ENCODE measurements at places on chromosomes 7 and 10.

DNA sequence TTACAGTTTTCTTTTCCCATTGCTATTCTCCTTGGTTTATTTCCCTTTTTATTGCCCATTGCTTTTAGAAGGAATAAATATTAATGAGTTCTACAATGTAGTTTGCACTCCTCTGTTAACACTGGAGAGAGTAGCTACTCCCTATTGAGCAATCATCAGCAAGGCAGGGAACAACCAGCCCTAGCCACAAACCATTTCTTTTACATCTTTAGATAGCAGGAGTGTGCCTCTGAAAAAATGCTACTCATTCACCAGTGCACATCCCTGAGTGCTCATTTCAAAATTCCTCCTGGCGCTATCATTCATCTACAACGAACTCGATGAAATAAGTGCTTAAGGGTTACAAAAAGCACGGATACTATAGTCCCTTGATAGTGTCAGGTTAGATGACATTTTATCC, 252.9 kb downstream of the THSD7A start:
- no peak for DNase-seq

DNA sequence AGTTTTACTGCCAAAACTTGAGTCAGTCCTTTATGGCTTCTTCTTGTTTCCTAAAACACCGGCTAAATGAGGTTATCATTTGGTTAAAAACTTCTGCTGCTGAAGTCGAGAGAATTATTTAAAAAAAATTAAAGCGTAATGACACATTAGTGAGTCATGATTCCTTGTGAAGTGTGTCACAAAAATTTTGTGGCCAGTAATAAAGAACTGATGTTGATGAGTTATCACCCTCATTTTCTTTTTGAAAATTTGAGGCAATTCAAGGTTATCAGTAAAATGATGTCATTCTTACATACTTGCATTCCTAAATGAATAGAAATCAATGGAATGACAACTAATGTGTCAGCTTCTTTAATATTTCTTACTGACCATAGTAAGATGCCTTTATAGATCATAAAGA, 427.4 kb downstream of the SORCS3 start:
- no peak for DNase-seq

DNA sequence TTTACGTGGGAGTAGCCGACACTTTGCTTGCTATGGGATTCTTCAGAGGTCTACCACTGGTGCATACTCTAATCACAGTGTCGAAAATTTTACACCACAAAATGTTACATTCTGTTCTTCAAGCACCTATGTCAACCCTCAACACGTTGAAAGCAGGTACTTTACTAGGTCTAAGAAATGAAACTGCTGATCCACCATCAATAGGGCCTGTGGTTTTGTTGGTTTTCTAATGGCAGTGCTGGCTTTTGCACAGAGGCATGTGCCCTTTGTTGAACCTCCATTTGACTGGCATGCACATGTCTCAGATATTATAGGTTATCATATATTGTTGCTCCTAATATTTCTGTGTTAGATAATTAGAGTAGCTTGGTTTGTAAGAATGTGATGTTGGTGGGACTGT, 123.8 kb downstream of the CFTR start:
- DNase-seq: no peak

GRCh38 chr7:46319841-46320240, 398.8 kb upstream of the IGFBP3 start:
- no peak for DNase-seq

GRCh38 chr7:36076074-36076473, 77.0 kb upstream of the EEPD1 start:
- no peak for DNase-seq

GRCh38 chr7:22809902-22810642, 12.6 kb downstream of the TOMM7 start:
- DNase-seq: no peak

DNA sequence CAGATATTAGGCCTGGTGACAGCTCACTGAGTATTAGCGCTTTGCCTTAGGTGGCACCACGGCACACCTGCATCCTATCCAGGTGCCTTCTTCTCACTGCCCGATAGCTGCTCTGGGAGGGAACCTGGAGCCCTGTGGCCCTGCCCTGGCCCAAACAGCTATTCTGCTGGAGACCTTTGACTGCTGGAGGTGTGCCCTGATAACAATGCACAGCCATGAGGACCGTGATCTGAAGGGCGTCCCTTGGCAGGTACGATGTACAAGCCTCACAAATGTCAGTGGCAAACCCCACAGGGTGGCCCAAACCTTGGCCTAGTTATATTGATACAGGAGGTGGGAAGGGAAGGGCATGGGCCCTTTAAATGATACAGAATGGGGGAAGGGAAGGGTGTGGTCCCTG, 259.5 kb downstream of the GRID1 start:
- no peak for DNase-seq

- DNase-seq: no peak
Observed at GRCh38 chr7:101915000-101915399, 97.6 kb downstream of the CUX1 start.

DNA sequence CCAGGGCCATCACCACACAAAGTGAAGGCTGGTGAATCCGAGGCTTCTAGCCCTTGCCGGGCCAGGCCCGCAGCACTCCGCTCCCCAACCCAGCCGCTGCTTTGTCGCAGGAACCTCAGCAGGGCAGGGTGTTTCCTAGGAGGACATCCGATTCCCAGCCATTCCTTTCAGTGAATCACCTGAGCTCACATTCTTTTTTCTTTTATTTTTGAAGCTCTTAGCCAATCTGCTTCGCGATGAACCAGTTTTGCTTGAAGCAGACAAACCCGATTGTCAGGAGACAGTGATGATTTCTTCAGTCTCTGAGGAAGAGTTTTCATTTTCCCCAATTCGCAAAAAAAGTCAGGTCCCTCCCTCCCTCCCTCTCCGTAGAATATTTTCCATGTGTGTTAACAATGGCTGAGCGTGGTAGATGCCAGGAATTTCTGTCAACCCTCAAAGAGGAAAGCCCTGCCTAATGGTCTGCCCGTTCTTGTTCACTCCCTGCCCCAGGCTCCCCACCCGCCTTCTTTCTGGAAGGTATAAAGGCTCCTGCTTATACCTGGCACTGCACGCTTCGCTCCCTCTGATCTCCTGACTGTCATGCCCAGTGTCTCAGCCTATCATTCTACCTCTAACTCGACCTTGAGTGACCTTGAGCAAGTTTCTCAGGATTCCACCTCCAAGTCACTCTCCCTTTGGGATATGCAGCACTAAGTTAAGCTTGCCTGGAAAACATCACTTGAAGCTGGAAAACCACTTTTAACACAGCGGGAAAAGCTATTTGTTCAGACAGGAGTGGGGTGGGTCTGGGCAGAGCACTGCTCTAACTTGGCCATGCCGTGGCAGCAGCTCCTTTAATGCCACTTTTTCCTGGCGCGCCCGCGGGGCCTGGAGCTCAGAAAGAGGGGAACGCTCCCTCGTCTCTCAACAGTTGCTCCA, 35.1 kb downstream of the EGFR start:
- no peak for DNase-seq

DNA sequence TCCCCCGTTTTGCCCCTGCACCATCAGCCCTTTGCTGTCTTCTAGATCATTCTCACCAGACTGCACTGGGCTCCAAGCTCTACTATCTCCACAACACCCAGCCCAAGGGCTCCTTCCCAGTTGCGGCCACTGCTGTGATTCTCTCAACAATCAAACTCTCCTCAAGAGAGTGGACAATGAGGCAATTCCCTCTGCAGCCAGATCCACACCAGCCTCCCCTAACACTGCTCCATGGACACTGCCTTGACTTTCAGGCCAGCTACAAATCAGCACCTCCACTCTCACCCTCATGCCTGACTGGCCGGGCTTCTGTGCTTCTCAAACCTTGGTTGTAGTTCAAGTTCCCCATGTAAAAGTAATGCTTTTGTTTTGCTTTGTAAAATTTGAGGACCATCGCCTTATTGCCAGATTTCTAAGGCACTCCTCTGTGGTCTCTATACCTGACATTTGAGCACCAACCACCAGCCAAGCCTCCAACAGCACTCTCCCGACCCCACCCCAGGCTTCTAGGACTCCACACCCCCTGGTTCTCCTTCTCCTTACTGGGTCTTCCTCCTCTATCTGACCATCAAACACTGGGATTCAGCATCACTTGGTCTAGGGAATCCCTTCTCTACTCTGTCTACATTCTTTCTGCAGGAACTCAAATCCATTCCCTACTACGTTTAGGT, 45.4 kb downstream of the PPIF start:
- DNase-seq: no peak

DNA sequence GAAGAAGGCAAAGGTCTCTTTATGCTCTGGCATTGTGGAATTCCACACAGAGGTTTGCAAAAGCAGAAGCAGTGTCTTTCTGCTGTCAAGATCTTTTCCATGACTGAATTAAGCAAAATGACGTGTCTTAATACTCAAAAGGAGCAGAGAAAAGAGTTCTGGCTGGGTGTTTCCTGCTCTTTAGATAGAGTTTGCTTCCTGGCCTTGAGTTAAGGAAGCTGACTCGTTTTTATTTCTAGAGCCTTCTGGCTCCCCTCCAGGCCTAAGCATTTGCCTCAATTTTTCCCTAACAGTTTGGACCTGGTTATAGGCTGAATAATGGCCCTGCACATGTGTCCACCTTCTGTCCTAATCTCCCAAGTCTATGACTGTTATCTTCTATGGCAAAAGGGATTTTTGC, 21.6 kb downstream of the TAS2R41 start:
- no peak for DNase-seq

DNA sequence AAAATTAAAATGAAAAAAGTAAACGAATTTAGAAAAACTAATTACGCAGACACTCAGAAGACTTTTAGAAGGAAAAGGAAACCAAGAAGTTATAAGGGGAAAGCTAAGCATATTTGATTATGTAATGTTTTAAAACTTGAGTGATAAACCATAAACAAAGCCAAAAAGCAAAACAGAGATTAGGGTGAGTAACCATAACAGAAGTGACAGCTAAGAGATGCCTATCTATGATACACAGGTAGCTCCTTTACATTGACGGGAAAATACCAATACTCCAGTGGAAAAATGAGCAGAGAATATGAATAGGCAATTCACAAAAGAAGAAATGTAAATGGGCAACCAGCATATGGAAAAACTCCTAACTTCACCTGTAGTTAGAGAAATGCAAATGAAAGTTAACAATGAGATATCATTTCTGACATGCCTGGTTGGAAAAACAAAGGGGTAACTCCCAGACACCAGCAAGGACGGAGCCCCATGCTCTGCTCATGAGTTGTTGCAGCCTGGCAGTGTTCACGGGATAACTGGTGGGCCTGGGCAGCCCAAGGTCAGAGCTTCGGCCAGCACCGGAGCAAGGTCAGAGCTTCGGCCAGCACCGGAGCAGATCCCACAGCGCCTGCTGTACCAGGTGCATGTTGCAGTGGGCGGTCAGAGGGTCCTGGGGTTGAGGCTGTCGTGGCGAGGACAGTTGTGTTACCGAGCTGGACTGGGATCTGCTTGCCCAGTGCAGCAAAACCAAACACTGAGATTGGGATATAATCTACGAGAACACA, 58.9 kb downstream of the ALOX5 start:
- DNase-seq: no peak

GRCh38 chr7:143205560-143206293, 16.1 kb upstream of the TAS2R40 start:
- no peak for DNase-seq

- peak; percentile 80 for DNase-seq
Observed at GRCh38 chr7:100157334-100158228, 942 bp downstream of the TRAPPC14 start.

DNA sequence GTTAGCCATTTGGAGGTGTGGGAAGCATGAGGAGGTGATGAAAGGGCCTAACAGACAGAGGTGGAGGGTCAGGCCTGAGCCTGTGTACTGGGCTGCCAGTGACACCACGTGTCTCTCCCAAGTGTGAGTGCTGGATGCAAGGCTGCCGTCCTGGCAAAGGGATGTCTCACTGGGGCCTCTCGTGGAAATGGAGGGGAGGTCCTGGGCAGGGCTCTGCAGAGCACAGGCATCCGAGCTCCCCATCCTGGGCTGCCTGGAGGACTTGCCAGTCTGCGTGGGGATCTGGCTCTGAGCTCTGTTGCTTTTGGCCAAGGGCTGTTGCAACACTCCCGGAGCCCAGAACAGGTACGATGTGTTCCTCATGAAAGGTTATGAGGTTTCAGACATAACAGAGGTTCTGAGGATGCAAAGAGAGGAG, 77.3 kb downstream of the GRK5 start:
- no peak for DNase-seq

DNA sequence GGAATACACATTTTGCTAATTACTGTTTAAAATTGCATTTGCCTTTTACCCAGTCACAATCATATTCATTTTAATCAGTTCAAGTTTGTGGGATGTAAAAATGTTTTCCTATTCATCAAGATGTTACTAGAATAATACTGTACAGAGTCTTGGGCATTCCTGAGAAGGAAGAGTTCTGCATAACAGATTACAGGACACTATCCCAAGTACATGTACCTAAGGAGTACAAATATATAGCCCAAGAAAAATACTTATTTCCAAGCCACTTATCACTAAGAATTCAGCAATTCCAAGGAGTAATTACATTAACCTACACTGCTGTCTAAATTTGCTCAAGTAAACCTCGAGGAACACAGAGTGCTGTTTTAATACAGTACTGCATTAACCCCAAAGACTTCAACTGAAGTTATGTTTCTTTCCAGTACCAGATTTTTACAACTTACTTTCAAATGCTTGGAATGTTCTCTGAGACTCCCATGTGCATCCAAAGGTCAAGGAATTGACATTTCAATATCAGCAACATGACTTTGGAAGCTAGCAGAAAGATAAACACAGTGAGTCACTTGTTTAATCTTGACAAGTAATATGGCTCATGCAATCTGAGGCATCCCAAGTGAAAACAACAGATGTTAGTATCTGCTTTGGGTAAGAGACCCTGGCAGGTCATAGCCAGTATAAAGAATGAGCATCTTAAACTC, 125.4 kb upstream of the BET1 start:
- DNase-seq: no peak
